ENCODE measurements at places on chromosomes 7 and 10.

DNA sequence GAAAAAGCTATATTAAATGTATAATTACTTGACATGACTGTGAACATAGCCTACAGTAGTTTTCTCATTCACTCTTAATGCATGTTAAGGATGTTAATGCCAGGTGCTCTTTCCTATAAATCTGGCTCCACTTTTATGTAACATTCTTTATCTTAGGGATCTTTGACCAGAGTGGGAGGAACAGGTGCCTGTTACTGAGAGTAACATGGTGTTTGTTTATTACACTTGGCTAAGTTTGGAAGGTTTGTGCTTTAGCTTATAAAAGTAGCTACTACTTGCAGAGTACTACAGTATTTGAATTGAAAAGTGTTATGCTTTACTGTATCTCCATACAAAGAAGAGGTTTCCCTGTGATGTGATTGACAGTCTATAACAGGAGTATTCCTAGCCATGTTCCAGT lies 183.4 kb downstream of the DYNC1I1 start:
- no peak for DNase-seq

- DNase-seq, result no peak
Observed at GRCh38 chr7:77698042-77698625, 1.9 kb downstream of the RSBN1L start.

- no peak for DNase-seq
Observed at GRCh38 chr7:7251742-7252141, 69.4 kb downstream of the C1GALT1 start.

GRCh38 chr7:100722480-100723212 lies 2.4 kb downstream of the EPO start:
- no peak for DNase-seq

- no peak for DNase-seq
Observed at GRCh38 chr7:91634485-91635177, 245.9 kb downstream of the MTERF1 start.

- no peak for DNase-seq
Observed at GRCh38 chr7:140055833-140056232, 6.9 kb downstream of the PARP12 start.

All from cardiac fibroblast (primary cell).